ENCODE measurements at places on chromosomes 16 and 17.

DNA sequence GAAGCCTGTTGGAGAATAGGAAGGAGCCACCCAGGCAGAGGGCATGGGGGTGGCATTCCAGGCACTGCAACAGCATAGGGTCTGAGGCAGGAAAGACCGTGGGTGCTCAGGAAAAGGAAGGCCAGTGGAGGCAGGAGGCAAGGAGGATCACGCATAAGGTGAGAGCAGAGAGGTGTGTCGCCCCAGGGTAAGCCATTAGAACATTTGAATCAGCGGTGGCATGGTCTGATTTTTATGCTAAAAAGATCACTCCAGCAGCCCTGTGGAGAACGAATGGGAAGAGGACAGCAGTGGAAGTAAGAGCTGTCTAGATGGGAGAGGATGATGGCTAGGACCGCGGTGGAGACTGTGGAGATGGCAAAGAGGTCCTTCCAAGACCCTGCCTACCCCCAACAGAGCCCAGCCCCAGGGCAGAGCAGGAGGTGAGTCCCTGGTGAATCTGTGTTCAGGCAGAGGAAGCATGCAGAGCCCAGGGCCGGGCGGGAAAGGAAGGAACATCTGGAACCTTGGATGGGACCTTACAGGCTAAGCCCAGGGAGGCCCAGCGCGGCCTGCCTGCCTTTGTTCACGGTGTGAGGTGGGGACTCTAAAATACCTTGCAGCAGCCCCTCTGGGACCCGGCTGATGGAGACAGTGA is 7.8 kb downstream of the LPO start:
- no peak for DNase-seq

GRCh38 chr17:28938552-28938951 is 12.8 kb downstream of the PHF12 start:
- DNase-seq = no peak

DNA sequence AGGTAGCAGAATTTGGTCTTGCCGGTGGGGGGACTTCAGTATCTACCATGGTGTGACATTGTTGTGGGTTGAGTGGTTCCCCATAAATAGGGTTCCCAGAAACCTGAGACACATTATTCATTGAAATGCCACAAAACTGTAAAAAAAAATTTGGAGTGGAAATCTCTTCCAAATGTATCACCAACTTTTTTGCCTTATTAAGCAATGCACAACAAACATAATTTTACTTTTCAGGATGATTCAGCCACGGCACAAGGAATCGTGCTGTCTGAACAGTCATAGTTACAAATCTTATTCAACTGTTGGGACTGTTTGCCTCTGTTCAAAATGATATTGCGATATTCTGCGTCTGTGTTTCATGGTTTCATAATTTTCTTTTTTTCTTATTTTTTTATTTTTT is 181.2 kb downstream of the NTN1 start:
- DNase-seq = no peak

DNA sequence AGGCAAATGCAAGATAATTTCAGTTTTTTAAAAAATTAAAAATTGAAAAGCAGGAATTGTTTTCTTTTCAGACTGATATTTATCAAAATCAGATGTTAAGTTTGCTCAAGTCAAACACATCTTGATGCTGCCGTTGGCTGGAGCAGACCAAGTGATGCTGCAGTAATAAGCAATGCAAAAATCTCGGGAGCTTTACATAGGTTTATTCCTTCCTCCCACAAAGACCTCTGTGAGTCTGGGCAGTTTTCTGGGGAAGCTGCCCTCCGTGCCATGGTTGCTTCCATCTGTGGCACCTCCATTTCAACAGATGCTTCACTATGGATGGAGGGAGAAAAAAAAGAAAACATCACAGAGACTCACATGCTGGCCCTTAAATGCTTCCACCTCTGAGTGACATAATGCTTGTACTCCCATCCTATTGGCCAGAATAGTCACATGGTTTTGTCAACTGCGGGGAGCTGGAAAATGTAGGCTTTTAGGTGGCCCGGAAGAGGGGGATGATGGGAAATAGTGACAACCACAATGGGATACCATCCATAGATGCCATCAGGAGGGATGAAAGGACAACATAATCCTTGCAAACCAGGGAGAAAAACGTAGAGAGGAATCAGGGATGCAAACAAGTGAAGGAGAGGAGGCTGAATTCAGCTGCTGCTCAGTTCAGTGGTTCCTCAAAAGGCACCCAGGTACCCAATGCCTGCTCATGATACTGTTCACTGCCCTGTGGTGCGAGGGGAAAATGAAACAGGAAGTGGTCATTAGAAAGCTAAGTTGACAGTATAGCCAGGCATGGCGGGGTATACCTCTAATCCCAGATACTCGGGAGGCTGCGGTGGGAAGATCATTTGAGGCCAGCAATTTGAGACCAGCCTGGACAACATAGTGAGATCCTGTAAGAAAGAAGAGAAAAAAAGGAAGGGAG is 13.5 kb upstream of the ERCC4 start:
- DNase-seq = no peak

- DNase-seq = no peak
Measured at GRCh38 chr17:28527859-28528258, 21.7 kb downstream of the FOXN1 start.

DNA sequence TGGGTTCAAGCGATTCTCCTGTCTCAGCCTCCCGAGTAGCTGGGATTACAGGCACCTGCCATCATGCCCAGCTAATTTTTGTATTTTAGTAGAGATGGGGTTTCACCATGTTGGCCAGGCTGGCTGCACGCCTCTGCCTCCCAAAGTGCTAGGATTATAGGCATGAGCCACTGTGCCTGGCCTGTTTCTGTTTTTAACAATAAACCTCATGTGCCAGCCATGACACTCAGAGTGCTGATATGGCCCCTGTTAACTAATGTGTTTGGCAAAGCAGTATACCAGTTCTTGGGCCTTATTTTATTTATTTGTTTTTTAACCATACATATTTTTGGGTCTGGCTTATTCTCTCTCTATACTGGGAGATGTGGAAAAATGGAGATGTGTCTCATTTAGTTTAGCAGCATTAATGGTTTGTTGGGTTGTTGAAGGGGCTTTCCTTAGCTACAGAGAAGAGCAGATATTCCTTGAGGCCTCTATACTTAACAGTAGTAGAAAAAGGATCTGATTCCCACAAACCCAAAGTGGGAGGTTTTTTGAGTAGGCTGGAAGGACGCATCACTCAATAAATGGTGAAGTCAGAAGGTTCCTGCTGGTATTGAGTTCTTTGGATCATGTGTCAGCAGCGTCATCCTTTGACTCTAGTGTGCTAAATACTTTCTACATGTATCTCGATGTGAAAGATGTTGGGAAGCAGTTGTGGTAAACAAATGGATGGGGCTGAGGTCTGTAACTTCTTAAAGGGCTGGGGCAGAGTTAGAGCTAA is 16.2 kb upstream of the CDK5R1 start:
- DNase-seq = no peak

DNA sequence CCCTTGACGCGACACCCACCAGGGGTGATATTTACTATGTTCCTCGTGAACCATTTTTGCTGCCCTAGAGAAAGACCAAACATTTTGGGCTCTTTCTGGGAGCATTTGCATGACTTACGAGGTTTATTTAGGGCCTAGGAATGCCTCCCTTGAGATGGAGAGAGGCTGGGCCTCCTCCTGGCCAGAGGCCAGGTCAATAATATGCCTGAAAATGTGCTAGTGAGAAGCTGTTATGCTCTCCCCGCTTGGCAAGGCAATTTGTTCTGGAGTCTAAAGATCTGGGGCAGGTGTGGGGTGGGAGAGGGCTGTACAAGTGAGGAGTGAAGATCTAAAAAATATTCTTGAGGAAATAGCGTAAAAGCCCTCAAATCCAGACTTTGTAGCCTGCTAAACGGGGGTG is 587.3 kb upstream of the CDH5 start:
- DNase-seq = no peak

DNA sequence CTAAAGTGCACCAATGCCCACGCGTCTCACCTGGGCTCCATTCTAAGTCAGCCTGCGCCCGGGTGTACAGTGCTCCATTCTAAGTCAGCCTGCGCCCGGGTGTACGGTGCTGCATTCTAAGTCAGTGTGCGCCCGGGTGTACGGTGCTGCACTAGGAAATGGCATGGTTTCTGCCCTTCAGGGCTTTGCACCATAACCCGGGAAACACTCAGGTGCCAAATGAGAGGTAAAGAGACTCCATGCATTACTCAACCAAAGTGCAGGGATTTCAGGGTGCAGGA is 29.2 kb upstream of the FASN start:
- no peak for DNase-seq

DNA sequence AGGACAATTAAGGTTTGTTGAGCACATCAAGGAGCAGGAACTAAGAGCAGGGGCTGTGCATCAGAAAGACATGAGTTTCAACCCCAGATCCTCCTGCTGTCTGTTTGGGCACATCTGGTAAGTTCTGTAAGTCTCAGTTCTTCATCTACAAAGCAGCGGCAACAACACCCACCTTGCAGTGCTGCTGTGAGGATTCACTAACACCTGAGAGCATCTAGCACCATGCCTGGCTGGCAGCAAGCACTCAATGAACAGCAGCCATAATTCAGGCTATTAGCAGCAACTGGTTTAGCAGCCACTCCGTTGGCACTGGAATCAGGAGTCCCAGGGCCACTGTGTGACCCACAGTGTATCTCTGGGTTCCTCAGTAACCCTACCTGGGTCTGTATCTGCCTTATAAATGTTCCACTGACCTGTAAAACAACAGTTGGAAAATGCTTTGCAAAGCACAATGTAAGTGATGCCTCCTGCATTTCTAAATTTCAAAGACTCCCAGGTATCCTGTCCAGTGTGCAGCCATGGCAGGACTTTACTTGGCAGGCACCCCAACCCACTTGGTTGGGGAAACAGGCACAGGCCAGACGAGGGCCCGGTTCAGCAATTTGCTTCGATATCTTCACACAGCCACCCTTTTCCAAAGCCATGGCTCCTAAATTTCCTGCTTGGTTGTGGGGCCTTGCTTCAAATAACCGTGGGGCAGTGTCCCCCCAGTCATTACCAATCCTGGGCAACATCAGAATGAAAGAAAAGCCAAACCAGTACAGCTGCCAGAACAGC is 4.2 kb downstream of the ST3GAL2 start:
- DNase-seq = no peak

- DNase-seq = peak; percentile 70
Measured at GRCh38 chr17:19237389-19238166, 412 bp downstream of the EPN2 start.

- DNase-seq = no peak
Measured at GRCh38 chr16:4385789-4386450, 14.3 kb downstream of the VASN start.

GRCh38 chr16:74304164-74304834 is 7.7 kb downstream of the PSMD7 start:
- no peak for DNase-seq

- peak; percentile 13 for DNase-seq
Measured at GRCh38 chr17:4899341-4900230, at the start of gene C17orf107. Gene C17orf107 (plus strand): TSS chr17:4899536. CDS start chr17:4899763, 227 bp downstream.

DNA sequence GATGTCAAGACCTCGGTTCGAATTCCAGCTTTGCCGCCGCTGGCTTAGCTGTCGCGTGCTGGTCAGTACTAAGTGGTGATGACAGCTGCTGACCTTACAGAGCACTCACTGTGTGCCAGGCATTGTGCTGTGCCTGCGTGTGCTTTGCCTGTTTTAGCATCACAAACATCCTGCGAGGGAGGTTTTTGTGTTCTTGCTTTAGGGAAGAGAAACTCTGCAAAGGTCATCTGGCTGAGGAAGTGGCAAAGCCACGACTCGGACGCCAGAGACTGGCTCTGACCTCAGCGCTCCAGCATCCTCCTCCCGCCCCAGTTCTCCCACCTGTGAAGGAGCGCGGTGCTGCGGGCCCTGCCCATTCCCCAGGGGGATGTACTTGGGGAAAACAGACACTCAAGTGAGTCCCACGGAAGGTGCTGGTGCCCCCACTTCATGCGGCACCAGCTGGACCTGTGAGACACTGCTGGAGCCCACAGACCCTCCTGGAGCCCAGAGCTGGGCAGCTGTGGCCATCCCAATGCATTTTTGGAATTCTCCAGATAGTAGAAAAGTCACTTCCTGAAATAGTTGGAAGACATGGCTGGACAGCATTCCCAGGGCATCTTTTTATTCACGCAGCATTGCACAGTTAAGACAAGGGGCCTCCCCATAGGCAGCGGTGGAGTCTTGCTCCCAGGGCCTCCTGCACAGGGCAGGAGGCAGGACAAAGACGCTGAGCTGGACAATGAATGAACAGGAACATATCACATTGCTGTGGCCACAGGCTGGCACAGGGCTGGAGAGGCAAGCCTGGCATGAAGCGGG is 20.0 kb upstream of the HERPUD1 start:
- DNase-seq = no peak

Measured in NCI-H1417 (cell line).